ENCODE measurements at places on chromosomes 2 and 18.

- DNase-seq, result no peak
Observed at GRCh38 chr2:127226520-127227263, 6.6 kb upstream of the CYP27C1 start.

- DNase-seq, result no peak
Observed at GRCh38 chr2:241804326-241805229, 4.4 kb upstream of the NEU4 start.

- no peak for DNase-seq
Observed at GRCh38 chr2:58633613-58634365, 392.7 kb upstream of the FANCL start.

DNA sequence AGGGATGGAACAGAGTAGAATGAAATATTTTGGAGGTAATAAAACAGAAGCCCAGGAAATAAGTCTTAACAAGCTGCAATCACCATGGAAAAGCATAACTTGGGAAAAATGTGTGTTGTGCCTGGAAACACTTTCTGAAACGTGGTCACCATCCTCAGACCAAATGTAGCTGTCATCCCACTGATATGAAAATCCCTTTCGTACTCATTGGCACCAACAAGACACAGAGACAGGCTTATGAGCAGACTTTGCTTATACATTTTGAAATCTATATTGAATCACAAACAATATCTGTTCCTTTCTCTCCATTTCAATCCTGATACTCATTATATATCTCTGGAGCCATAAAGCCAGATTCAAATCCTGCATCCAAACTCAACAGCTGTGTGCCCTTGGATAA, 28.7 kb downstream of the MREG start:
- DNase-seq, result no peak

GRCh38 chr18:10318691-10318970, 135.8 kb upstream of the APCDD1 start:
- no peak for DNase-seq

DNA sequence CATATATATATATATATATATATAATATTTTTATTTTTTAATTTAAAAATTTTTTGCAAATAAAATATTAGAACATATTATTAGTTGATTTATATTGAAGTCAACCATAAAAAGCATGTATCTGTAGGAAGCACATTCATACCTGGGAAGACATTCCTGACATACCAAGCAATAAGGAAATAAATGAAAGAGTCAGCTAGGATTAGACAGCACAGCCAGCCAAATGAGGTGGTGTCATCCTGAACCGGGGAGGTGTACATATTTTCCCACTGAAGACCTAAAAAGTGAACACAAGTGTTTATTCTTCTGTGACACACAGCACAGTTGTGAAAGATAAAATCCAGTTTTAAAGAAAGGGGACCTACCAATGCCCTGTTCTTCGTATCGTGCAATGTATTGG, 149.2 kb downstream of the ABCA12 start:
- DNase-seq, result no peak

DNA sequence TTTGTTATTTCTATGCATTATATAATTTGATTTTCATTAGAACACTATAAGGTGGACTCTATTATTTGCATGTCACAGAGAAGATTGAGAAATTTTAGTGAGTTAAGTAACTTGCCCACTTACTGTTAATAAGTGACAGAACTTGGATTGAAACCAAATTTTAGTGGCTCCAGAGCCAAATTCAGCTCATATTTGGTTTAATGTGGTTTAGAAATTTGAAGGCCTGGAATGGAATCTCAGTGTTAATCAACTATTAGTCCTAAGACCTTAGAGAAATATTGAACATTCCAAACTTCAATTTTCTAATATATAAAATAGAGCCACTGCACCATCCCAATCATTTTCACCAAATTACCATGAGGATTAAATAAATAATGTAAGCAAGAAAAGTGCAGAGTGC, 281.6 kb downstream of the ZNF385B start:
- no peak for DNase-seq

- DNase-seq, result no peak
Observed at GRCh38 chr2:16176971-16177480, 236.7 kb downstream of the MYCN start.

GRCh38 chr18:76013057-76013456, 482.0 kb downstream of the ZNF516 start:
- no peak for DNase-seq

- no peak for DNase-seq
Observed at GRCh38 chr2:207253666-207254345, 88.1 kb upstream of the KLF7 start.

DNA sequence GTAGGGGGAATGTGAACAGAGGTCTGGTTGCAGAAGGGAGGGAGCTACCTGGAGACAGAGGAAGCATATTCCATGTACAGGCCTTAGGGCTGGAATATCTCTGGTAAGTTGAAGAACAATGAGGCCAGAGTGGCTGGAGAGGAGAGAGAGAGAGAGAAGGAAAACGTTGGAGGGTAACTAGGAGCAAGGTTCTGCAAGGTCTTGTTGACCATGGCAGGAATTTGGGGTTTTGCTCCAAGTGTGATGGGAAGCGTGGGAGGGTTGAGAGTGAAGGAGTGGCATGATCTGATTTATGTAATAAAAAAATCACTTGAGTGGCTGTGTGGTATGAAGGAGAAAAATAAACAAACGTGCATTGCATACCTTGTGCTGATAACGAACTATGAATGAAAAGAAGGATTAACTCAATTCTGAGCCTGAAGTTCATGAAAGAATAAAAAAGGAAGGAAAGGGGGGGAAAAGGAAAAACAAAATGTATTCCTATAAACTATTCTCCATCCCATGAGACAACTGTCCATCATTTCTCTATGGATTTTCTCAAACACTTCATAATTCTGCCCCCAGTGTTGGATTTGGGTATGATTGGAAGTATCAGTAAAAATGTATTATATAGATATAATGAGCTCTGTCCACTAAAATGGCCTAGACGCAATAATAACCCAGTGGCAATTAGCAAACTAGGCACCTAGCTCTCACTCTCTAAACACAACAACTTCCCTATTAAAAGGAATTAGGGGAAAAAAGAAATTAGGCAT, 59.7 kb upstream of the PMAIP1 start:
- no peak for DNase-seq

DNA sequence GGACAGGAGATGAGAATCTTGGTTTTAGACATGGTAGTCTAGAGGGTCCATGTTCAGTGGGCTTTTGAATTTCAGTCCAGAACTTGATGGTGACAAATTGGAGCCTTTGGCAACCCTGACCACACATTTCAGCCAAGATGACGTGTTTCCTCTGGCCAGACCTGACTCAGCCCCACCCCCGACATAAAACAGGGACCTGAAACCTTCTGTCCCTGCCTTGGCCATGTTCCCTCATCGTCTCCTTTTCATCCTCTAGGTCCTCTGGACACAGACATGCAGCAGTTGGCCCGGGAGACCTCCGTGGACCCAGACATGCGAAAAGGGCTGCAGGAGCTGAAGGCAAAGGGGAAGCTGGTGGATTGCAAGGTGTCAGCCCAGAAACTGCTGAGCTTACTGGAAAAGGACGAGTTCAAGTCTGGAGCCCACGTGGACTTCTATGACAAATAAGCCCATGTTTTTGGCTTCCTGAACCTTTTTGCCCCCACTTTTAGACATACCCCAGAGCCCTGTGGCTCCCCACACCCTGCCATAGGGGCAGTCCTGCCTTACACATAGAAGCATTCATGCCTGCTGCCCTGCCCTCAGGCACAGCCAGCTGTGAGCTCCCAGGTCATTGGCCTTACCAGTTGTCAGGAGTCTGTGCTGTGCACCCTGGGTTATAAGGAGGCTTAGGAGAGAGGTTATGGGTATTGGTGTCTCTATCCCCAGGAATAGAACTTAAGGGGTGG, 4.0 kb downstream of the SPR start:
- no peak for DNase-seq

- no peak for DNase-seq
Observed at GRCh38 chr2:151845884-151846283, 17.7 kb upstream of the ARL5A start.

GRCh38 chr2:149087751-149088150, 49.3 kb downstream of the LYPD6B start:
- DNase-seq, result no peak
